ENCODE measurements at places on chromosomes 11 and 22.
A peak's percentile ranks its signal among the peaks of the same experiment; 100 is the strongest.

GRCh38 chr22:35116817-35117216 lies 50.9 kb downstream of the ISX start:
- DNase-seq: no peak

- no peak for DNase-seq
These were observed 321.1 kb upstream of the PLET1 start for GRCh38 chr11:112581747-112582146.

DNA sequence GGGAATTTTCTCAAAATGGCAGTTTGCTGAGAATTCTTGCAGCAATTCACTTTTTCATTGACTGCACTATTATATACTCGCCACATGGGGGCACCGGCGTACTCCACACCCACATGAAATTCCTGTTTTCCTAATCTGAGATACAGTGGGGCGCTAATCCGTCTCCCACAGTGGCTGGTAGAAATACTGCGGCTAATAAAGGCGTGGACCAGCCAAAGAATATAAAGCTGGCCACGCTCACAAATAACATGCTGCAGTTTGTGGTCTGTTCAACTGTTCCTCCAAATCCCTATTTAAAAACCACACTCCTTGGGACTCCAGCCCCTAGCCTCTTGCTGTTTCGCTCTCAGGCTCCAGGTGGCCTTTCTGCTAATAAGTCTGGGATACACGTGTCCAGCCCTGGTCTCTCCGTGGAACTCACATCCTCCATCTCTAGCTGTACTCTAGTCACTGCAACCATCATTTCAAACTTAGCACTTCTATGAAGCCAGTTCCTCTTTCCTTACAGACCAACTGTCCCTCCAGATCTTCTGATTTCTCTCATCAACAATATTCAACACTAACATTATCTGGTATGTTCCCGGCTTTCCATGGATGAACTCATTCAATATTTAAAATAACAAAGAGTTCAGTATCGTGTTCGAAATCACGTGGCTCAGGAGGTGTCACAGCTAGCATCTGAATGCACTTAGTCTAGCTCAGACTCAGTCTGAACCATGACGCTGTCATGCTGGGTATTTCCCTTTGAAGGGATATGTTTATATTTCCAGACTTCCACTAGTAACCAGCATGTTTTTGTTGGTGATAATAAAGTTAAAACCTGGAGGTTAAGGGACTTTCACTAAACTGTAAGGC lies 22.0 kb downstream of the TBRG1 start:
- peak; percentile 81 for DNase-seq

GRCh38 chr11:78722786-78723185 lies 148.1 kb upstream of the NARS2 start:
- DNase-seq: no peak

DNA sequence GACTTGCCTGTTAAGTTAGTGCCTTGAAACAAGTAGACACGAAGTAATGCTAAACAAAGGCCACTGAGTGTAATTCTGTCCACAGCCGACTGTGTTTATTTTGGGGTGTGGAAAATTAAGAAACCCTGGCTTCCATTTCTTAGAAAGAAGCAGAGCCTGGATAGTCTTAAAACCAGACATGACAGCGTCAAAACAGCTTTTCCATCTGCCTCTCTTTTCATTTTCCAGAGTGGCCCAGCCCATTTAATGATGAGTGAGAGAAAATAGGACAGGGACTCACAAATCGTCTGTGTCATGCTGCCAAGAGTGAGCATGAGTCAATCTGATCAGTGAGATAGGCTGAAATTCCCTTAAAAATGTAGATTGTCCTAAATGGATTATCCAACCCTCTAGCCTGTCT lies 485.9 kb downstream of the JRKL start:
- DNase-seq: no peak

GRCh38 chr22:39545386-39546365 lies 13.1 kb upstream of the RPS19BP1 start:
- no peak for DNase-seq

DNA sequence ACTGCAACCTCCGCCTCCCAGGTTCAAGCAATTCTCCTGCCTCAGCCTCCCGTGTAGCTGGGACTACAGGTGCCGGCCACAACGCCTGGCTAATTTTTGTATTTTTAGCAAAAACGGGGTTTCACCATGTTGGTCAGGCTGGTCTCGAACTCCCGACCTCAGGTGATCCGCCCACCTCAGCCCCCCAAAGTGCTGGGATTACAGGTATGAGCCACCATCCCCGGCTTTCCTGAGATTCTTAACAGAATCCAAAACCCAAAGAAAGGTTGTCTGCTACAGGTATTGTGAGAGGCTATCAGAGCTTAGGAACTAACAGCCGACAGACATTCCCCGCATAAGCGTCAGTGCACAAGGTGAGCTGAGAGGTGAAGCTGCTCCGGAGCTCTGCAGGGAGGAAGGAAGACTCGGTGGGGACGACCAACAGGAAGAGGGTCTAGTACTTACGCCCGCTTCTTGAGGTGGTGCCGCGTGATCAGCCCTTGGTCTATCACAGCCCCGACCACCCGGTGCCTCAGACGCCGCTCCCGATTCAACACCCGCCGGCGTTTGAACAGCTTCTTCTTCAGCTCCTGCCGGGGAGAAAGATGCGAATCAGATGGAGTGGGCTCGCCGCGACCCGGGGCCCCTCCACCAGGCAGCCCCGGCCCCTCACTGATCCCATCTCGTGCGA lies 470 bp downstream of the C11orf98 start:
- no peak for DNase-seq

DNA sequence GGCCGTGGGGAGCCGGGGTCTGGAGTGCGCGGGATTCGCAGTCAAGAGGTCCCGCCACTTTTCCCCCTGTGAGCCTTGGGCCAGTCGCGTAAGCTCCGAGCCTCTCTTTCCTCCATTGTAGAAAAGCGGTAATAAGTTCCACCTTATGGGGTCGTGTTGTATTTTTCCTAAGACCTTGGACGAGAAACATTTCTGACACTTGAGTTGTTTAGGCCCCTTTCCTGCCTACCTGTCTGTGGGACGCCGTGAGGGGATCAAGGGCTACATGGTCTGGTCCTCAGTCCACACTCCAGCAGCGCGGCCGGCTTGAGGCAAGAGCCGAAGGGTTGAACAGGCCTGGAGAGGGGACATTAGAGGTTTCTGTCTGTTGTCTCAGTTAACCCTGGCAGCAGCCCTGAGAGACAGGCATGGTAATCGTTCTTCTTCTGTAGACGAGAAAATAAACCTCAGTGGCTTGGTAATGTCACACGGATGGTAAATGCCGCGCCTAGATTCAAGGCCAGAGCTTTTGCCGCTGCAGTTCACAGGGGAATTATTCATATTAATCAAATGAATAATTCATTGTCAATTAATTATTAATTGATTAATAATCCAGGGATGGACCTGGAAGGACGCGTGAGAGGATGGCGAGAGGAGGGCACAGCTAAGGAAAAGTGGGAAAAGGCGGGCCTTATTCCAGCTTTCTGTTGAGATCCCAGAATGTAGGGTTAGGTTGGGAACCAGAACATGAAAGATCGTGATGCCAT lies 545 bp downstream of the FEN1 start:
- DNase-seq: no peak

DNA sequence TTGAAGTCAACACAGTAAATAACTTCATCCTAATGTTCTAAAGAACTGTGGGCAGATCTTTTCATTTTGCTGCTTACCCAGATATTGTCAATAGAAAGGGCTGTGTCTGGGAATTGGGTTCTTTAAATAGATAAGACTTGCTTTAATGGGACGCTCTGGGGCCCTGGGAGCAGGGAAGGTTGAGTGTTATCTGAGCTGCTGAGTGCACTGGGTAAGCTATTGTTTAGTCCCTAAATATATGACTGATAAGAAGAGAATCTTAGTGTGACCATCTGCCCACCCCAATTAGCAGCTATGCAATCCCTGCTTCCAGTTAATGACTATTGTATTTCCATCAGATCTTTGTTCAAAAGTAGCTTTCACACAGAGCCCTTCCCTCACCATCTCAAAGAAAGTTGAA lies 44.4 kb downstream of the ARHGAP42 start:
- no peak for DNase-seq

- no peak for DNase-seq
These were observed 285.0 kb downstream of the TTC28 start for GRCh38 chr22:28394513-28395110.

Measured in brain microvascular endothelial cell (primary cell).